ENCODE measurements at places on chromosomes 5 and 9.

DNA sequence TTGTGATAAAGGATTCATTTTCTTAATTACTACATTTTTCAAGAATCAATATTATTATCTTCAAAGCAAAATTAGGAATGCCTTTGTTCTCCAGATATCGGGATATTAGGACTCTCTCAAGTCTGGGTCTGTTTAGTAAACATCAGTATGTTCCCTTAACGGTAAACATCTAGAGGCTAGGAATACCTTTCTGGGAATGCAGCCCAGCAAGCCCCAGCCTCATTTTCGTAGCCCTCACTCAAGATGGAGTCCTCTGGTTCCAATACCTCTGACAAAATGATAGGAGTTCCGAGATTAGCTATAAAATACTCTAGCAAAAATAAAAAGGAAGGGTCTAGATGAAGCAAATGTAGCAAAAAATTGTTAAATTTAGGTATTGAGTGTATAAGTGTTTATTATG is 84.5 kb downstream of the TEX10 start:
- no peak for DNase-seq

- DNase-seq, result no peak
Observed at GRCh38 chr9:96461336-96461735, 11.4 kb downstream of the HABP4 start.

- DNase-seq, result no peak
Observed at GRCh38 chr9:2502760-2503159, 118.8 kb upstream of the VLDLR start.

- no peak for DNase-seq
Observed at GRCh38 chr5:169631360-169631759, 5.7 kb upstream of the DOCK2 start.

Measured in Caki2 (cell line).